ENCODE measurements at places on chromosomes 11 and 22.

DNA sequence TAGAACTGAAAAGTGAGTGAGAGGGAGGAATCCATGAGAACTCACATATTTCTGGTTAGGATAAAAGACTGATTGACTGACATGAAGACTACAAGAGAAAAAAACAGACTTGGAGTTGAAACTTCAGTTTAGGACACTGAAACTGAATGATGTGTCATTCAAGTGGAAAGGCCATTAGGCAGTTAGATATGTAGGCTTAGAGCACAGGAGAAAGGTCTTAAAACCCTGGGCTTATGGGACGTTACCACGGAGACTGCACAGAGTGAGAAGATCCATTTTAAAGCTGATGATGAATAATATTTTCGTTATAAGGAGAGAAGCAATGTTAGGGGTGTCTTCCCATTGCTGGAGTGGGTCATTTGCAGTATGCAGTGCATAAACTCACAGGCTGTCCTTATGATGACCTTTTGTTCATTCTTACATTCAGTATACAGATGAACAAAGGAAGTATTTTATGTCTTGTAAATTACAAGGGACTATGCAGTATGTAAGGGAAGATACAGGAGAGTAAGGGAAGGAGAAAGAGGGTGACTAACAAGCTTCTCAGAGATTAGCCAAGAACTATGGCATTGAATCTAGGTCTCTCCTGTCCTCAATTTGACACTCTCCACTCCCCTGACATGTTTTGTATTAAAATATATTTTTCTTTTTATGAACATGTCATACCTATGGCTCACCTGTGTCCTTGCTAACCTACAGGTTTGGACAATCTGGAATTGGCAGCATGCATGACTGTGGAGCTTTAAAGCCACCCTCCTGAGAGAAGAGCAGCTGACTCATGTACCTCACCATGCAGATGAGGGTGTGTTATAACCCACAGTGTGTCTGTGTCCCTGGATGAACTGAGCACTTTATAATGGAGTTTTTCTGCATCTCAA, 63.7 kb downstream of the MAML2 start:
- peak; percentile 25 for DNase-seq

DNA sequence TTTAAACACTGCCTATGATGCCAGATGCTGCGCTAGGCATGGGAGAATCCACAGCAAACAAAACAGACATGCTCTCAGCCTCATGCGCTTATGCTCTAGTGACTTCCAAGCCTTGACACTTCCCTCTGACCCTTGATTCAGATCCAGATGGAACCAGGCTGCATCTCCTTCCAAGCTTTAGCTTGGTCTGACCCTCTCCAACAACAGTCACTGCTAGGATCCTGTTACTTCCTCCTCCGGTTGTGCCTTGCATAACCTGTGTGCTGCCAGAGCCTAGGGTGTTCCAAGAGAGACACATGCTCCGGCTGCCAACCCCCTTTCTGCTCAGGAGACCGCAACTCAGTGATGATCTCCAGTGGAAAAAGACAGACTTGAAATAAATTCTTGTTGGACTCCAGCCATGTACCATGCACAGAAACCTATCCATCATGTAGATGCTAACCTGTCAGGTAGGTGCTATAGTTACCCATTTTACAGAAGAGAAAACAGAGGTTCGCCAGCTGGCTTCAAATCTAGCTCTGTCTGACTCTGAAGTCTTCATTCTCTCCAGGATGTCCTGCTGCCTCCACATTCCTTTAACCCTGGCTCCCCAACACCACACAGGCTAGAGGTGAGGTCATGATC, 136.3 kb upstream of the TEAD1 start:
- DNase-seq: no peak

DNA sequence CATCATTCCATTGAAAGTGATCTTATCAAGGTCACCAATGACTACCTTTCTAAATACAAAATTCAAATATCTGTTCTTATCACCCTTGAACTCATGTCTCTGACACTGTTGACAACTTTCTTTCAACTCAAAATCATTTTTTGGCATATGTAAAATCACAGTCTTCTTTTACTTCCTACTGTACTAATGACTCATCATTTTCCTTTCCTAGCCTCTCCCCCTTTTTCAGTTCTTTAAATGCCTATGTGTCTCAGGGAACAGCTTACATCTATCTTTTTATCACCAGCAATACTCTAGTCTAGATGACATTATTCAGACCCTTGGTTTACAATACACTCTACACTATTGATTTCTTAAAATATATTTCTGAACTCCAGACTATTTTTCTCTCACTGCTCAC, 2220.7 kb upstream of the RAG2 start:
- DNase-seq: no peak

- peak; percentile 77 for DNase-seq
These were observed at the start of gene CFAP300 for GRCh38 chr11:102047305-102047924. TSS of gene CFAP300 (plus strand) at chr11:102047437. CDS start at chr11:102047471, 34 bp downstream.

DNA sequence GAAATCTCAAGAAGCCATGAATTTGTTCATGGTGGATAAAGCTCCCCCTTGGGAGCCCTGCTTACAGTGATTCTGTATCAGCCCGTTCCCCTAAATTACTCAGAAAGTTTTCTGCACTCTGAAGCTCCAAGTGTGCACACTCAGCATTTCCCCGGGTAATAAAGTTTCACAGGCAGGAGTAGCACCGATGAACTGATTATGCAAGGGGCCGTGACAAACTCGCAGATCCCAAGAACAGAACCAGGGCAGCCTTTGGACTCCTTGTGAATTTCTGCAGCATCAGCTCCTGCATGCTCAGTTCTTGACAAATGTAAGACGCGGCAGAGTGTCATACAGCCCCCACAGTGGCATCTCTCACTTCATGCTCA, 73.5 kb downstream of the COMMD9 start:
- DNase-seq: no peak

GRCh38 chr22:35631597-35631996, 14.5 kb upstream of the MB start:
- DNase-seq: no peak

DNA sequence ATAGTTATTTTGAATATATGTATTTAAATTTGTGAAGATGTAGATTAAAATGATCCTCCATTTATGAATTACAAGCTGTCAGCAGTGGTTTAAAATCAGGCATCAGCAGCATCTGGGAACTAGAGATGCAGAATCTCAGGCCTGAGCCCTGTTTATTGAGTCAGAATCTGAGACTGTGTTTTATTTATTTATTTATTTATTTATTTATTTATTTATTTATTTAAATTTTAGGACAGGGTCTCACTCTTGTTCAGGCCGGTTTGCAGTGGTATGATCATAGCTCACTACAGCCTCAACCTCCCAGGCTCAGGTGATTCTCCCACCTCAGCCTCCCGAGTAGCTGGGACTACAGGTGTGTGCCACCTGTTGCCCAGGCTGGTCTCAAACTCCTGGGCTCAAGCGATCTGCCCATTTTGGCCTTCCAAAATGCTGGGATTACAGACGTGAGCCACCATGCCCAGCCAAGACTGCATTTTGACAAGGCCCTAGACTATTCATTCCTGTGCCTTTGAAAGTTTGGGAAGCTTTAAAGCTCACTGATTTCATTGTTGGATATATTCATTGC, 70.7 kb downstream of the PPP6R3 start:
- no peak for DNase-seq

- no peak for DNase-seq
These were observed 24.4 kb upstream of the OR56B4 start for GRCh38 chr11:6083129-6083528.

GRCh38 chr22:31140746-31141145, 438 bp upstream of the PLA2G3 start:
- DNase-seq: no peak

- no peak for DNase-seq
These were observed 181.0 kb downstream of the INSC start for GRCh38 chr11:15295695-15296094.

GRCh38 chr11:765025-765801, 12.1 kb downstream of the GATD1 start:
- DNase-seq: no peak

DNA sequence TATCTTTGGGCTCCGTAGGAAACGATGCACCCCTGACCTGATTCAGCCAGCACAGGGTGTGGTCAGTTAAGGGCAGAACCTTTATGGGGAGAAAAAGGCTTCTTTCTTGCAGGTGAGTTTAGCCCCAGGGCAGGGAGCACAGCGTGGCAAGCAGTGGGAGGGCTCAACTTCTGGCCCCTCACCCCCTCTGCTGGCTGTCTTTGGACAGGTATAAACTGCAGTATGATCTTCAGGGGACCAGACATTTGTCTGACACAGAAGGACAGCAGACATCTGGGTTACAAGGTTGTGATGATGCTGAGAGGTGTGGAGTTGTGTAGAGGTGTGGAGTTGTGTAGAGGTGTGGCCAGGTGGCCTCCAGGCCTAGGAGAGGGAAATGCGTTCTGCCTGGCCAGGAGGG, 324.0 kb upstream of the PLET1 start:
- no peak for DNase-seq

GRCh38 chr22:41656556-41656955, 32.1 kb downstream of the SNU13 start:
- DNase-seq: no peak

DNA sequence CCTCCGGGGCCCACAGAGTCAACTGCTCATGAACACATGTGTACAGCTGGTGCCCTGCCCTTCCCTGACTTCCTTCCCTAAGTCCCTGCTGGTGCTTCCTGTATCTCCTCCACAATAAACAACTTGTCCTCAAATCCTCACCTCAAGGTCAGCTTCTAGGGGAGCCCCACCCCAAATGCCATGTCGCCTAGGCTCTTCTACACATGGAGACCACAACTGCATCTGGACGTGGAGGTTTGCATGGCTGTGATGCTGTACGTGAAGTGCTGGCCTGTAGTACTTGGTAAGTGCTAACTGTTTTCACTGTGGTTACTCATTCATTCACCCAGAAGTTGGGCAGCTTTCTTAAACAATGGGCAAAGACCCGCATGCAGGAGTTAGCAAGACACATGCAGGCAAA, 359.5 kb downstream of the SHANK2 start:
- no peak for DNase-seq

DNA sequence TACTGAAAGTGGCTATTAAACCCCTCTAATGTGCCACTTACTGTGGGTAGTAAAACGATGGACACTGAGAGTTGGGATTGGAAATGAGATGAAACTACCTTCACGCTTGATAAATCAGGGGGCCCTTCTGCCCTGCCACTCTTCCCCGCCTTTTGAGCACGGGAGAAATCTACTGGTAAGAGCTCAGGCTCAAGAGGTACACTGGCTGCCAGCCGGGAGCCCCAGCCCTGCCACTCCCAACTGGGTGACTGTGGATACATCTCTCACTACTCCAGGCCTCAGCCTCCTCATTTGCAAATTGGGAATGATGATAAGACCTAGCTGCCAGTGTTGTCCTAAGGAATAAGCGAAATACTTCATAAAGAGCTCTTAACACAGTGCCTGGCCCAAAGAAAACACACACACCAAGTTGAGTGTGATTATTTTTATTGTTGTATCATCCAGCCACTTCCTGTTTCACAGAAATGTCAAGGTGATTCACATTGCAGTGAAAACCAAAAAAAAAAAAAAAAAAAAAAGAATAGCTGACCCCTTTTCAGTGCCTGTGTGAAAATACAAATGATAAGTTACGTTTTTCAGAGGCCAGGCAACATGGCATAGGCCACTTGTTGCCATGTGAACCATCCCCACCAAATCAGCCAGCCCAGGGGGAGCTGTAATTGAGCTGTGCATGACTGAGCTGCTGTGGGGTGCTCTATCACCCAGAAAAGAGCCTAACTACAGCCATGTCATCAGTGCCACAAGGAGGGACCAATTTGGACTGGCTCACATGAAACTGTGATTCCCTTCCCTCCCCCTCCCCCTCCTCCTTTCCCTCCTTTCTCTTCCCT, 4.4 kb upstream of the ZNRD2 start:
- no peak for DNase-seq

DNA sequence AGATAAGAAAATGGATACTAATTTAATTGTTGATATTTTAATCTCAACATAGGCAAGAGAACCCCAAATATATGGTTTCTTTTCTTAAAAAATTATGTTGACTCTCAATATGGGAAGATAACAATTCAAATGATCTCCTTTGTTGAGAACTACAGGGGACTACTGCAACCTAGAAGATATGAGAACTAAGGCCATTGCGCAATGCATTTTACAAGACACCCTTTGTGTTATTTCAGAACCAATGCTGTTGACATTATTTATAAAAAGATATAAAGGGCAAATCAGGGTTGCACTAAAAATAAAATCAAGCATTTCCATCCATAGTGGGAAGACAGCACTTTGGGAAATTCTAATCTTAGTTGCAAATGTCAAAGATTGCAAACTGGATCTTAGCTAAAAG, 322.3 kb downstream of the SOX6 start:
- no peak for DNase-seq

DNA sequence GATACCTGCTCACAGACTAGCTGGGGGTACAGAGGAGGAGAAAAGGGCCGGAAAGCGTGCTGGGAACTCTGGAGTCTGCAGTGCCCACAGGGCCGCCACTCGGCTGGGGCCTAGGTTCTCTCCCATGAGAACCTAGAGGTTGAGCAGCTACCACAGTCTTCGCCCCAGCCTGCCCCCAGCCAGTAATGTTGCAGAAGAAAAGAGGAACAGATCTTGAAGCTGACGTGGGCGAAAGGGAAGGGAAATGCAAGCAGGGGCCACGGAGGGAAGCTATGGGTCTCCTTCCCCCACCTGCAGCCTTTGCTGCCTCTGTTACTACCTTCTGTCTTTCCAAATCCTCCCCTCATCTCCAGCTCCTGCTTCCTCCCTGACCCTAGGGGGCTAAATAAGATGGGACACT, 28.8 kb upstream of the P2RY2 start:
- DNase-seq: no peak

GRCh38 chr11:77046060-77046501, 11.9 kb downstream of the B3GNT6 start:
- DNase-seq: no peak

- no peak for DNase-seq
These were observed 289.5 kb upstream of the C11orf87 start for GRCh38 chr11:109132539-109132938.

GRCh38 chr11:16820324-16821092, 82.1 kb downstream of the C11orf58 start:
- peak; percentile 57 for DNase-seq

GRCh38 chr11:27218421-27219038, 144.5 kb downstream of the CCDC34 start:
- no peak for DNase-seq

DNA sequence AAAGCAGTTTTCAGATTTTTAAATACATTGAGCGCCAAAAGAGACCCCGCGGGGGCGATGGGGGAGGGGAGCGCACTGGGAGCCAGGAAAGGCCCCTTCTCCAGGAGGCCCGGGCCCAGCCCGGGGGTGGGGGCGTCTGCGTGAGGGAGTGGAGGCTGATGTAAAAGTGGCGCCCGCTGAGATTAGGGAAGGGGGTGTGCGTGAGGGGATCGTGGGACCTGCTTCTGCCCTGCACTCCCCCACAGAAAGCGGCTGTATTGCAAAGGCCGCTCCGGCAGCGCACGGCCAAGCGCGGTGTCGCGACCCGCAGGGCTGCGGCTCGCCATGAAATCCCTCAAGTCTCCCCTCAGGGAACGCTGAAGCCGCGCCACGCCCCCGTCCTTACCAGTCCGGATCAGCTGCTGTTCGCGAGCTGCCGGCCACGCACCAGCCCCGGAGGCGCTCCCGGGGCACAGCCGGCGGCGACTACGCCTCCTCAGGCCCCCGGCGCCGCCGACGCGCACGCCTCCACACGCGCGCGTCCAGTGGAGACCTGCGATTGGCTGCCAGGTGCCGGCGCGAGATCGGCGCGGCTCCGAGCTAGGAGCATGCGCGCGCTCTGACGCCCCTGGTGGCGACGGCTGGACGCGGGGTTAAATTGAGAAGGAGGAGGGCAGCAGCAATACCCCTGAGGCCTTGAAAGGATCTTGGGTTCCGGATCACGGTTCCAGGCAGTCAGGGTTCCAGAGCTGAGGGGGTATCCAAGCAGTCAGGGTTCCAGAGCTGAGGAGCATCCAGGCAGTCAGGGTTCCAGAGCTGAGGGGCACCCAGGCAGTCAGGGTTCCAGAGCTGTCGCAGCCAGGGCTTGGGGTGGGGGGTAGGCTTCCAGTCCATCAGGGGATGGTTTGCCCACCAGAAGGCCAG, at the start of gene ZNF280B:
Gene ZNF280B, minus strand, starts transcription at position 469 of the 903 bp plus-strand sequence. CDS start 19,344 bp downstream, outside the sequence.
- peak; percentile 84 for DNase-seq

Data from NCI-H774 (cell line).